Type B pancreatic cell (in vitro differentiated cells): ENCODE measurements at places on chromosomes 7 and 10.

- H3K27ac ChIP-seq = no peak overlapping the region
- H3K36me3 ChIP-seq = peaks cover 11% of the 10 kb centered on the region
- no peaks in the 10 kb centered on the region for H3K27me3 ChIP-seq
- peaks cover 12% of the 10 kb centered on the region for H3K4me1 ChIP-seq
Measured at GRCh38 chr10:11505639-11506038, 105.8 kb downstream of the USP6NL start.

DNA sequence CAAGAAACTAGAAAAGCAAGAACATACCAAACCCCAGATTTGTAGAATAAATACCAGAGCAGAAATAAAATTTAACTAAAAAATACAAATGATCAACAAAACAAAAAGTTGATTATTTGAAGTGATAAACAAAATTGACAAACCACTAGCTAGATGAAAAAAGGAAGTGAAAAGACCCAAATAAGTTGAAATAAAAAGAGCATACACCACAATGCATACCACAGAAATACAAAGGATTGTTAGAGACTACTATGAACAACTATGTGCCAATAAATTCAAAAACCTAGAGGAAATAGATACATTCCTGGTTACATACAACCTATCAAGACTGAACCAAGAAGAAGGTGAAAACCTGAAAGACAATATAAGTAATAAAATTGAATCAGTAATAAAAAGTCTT, 333.4 kb downstream of the SH2D4B start:
- no peaks in the 10 kb centered on the region for H3K27me3 ChIP-seq
- no peak overlapping the region for H3K27ac ChIP-seq
- no peak overlapping the region for H3K4me3 ChIP-seq
- H3K36me3 ChIP-seq = no peaks in the 10 kb centered on the region

DNA sequence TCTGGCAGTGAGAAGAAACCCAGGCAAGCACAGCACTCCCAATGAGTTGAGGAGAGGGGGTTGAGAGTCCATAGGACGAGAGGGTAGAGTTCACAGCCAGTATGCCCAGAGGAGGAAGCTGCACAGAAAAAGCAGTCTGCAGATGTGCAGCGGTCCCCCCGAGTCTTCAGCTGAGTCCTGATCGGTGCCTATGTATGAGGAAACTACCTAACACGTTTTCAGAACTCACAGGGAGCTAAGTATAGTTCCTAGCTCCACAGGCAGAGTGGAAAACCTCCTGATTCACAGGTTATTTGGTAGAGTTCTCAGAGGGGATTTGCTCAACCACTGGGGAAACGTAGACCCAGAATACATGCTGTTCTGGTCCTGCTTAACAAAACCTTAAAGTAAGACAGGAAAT, 271.3 kb upstream of the CNTNAP2 start:
- no peaks in the 10 kb centered on the region for H3K36me3 ChIP-seq
- H3K4me3 ChIP-seq = no peak overlapping the region
- H3K4me1 ChIP-seq = no peaks in the 10 kb centered on the region
- no peak for DNase-seq

GRCh38 chr7:37920849-37921805, 687 bp downstream of the EPDR1 start:
- H3K36me3 ChIP-seq = peaks cover 1% of the 10 kb centered on the region
- peaks cover 17% of the 10 kb centered on the region for H3K4me1 ChIP-seq
- peak overlapping the region; percentile 82 for H3K27ac ChIP-seq
- H3K27me3 ChIP-seq = peaks cover 59% of the 10 kb centered on the region
- peak; percentile 71 for DNase-seq

GRCh38 chr10:71072823-71073210, 139.6 kb upstream of the UNC5B start:
- no peak overlapping the region for H3K27ac ChIP-seq
- no peak overlapping the region for H3K4me3 ChIP-seq
- no peaks in the 10 kb centered on the region for H3K36me3 ChIP-seq
- peaks cover 11% of the 10 kb centered on the region for H3K27me3 ChIP-seq

GRCh38 chr7:96993094-96993865, 12.1 kb upstream of the DLX6 start:
- DNase-seq = no peak
- H3K4me3 ChIP-seq = peak overlapping the region; percentile 63
- H3K4me1 ChIP-seq = peaks cover 48% of the 10 kb centered on the region
- no peak overlapping the region for H3K27ac ChIP-seq
- H3K27me3 ChIP-seq = peaks cover 96% of the 10 kb centered on the region

DNA sequence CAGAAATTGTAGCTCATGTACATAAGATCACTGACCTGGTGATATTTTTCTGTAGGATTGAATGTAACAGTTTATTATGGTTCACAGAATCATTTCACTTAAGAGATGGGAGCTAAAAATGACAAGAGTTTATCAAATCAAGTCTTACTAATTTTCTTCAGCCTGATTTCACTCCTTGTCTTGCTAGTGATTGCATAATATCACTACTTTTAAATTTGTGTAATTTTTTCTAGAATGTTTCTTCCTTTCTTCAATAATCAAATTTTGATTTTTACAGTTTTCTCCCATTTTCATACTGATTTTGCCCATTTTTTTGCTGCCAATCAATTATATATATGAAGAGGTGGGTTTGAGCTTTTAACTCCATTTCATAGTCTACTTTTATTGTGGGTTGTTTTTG, 68.8 kb upstream of the TMEM140 start:
- peaks cover 6% of the 10 kb centered on the region for H3K27me3 ChIP-seq
- H3K36me3 ChIP-seq = no peaks in the 10 kb centered on the region
- no peak for DNase-seq
- no peaks in the 10 kb centered on the region for H3K4me1 ChIP-seq
- H3K27ac ChIP-seq = no peak overlapping the region

GRCh38 chr7:150969475-150969874, 8.6 kb downstream of the KCNH2 start:
- peaks cover 32% of the 10 kb centered on the region for H3K4me1 ChIP-seq
- no peak overlapping the region for H3K4me3 ChIP-seq
- no peak overlapping the region for H3K27ac ChIP-seq

GRCh38 chr7:5296611-5297226, 14.0 kb downstream of the SLC29A4 start:
- peak overlapping the region; percentile 74 for H3K27ac ChIP-seq
- peak overlapping the region; percentile 64 for H3K4me3 ChIP-seq
- H3K36me3 ChIP-seq = peaks cover 23% of the 10 kb centered on the region
- DNase-seq = no peak
- H3K27me3 ChIP-seq = no peaks in the 10 kb centered on the region

DNA sequence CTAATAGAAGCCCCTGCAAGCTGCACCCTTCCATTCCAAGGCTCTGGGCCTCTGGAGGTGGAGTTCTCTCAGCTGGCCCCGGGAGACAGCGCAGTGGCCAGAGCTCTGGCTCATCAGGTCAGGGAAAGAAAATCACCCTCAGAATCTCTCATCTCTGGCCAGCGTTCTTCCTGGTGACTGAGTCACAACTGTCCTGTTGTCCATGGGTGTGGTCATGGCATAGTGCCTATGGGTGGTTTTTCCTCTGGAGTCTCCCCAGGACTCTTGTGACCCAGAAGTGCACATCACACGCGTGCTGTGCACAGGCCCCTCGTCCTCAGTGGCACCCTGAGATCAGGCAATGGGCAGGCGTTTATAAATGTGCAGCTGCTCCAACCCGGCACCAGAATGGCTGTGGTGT, 27.4 kb upstream of the FXYD4 start:
- peaks cover 12% of the 10 kb centered on the region for H3K4me1 ChIP-seq
- no peak overlapping the region for H3K27ac ChIP-seq
- no peaks in the 10 kb centered on the region for H3K36me3 ChIP-seq
- peaks cover 18% of the 10 kb centered on the region for H3K27me3 ChIP-seq
- DNase-seq = no peak

GRCh38 chr7:94394437-94395140, at the start of gene COL1A2:
COL1A2 (plus strand) TSS chr7:94394895; CDS start chr7:94395032, 137 bp downstream.
- H3K4me3 ChIP-seq = peak within 1 kb of the TSS; percentile 94
- peaks cover 9% of the 10 kb centered on the region for H3K36me3 ChIP-seq
- peak within 1 kb of the TSS; percentile 80 for H3K27ac ChIP-seq

GRCh38 chr7:158015403-158016179, 572.0 kb downstream of the PTPRN2 start:
- H3K27ac ChIP-seq = no peak overlapping the region
- no peak overlapping the region for H3K4me3 ChIP-seq
- peak; percentile 55 for DNase-seq
- H3K27me3 ChIP-seq = peaks cover 9% of the 10 kb centered on the region

- peaks cover 6% of the 10 kb centered on the region for H3K27me3 ChIP-seq
- no peak overlapping the region for H3K27ac ChIP-seq
- no peaks in the 10 kb centered on the region for H3K36me3 ChIP-seq
- H3K4me1 ChIP-seq = peaks cover 8% of the 10 kb centered on the region
- DNase-seq = no peak
- no peak overlapping the region for H3K4me3 ChIP-seq
Measured at GRCh38 chr10:27986821-27987220, 12.1 kb downstream of the ODAD2 start.

DNA sequence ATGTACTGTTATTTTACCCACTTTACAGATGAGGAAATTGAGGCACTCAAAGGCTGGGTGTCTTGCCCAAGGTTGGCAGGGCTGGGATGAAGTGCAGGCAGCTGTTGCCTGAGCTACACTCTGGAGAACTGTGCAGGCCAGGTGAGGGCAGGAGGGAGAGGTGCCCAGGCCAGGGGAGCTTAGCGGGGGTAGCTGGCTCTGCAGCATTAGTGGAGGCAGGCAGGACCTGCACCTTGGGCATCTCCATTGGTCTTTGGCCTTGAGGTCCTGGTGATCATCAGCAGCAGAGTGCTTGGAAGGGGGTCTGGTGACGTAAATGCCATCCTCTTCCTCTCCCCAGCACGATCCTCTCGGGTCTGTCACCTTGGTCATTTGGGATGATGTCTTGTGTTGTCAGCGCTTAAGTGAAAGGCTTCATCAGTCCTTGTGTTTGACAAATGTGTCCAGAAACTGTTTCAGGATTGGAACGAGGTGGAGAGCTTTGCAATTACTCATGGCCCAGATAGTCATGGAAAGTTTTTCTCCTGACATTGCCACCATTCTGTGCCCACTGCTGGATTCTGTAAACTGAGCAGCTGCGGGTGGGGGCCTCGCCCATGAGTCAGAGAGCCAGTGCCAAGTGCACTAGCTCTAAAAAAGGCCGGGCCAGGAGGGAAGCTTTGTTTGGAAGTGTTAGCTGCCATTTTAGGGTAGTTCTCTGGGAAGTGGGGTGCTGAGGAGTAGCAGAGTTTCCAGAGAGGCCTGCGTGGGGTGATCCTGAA, 47.6 kb downstream of the TSPAN15 start:
- no peak for DNase-seq
- no peaks in the 10 kb centered on the region for H3K36me3 ChIP-seq
- H3K4me3 ChIP-seq = no peak overlapping the region
- H3K27ac ChIP-seq = no peak overlapping the region
- H3K4me1 ChIP-seq = peaks cover 8% of the 10 kb centered on the region
- H3K27me3 ChIP-seq = no peaks in the 10 kb centered on the region

GRCh38 chr10:78528749-78529204, 495.1 kb downstream of the RPS24 start:
- H3K27me3 ChIP-seq = no peaks in the 10 kb centered on the region
- no peak for DNase-seq
- peak overlapping the region; percentile 15 for H3K27ac ChIP-seq
- H3K4me1 ChIP-seq = peaks cover 12% of the 10 kb centered on the region

GRCh38 chr7:69708857-69709256, 110.6 kb downstream of the AUTS2 start:
- peaks cover 42% of the 10 kb centered on the region for H3K4me1 ChIP-seq
- no peak for DNase-seq
- H3K27ac ChIP-seq = no peak overlapping the region
- no peaks in the 10 kb centered on the region for H3K27me3 ChIP-seq

- DNase-seq = no peak
- H3K36me3 ChIP-seq = no peaks in the 10 kb centered on the region
- H3K27me3 ChIP-seq = peaks cover 15% of the 10 kb centered on the region
- no peak overlapping the region for H3K4me3 ChIP-seq
- H3K4me1 ChIP-seq = no peaks in the 10 kb centered on the region
- H3K27ac ChIP-seq = no peak overlapping the region
Measured at GRCh38 chr10:62554632-62555199, 180.5 kb downstream of the ZNF365 start.

GRCh38 chr10:35324196-35324595, 12.1 kb upstream of the CCNY start:
- peaks cover 5% of the 10 kb centered on the region for H3K4me1 ChIP-seq
- no peak for DNase-seq
- no peak overlapping the region for H3K4me3 ChIP-seq

GRCh38 chr10:4343873-4344272, 482.1 kb upstream of the AKR1E2 start:
- no peaks in the 10 kb centered on the region for H3K27me3 ChIP-seq
- no peak for DNase-seq
- H3K4me1 ChIP-seq = peaks cover 24% of the 10 kb centered on the region
- H3K4me3 ChIP-seq = peak overlapping the region; percentile 8
- H3K27ac ChIP-seq = no peak overlapping the region
- no peaks in the 10 kb centered on the region for H3K36me3 ChIP-seq

GRCh38 chr7:10707519-10707918, 266.2 kb upstream of the PHF14 start:
- H3K4me1 ChIP-seq = no peaks in the 10 kb centered on the region
- no peak for DNase-seq
- no peak overlapping the region for H3K27ac ChIP-seq
- H3K36me3 ChIP-seq = no peaks in the 10 kb centered on the region
- no peak overlapping the region for H3K4me3 ChIP-seq
- H3K27me3 ChIP-seq = no peaks in the 10 kb centered on the region

- peaks cover 15% of the 10 kb centered on the region for H3K36me3 ChIP-seq
- no peak overlapping the region for H3K27ac ChIP-seq
- H3K27me3 ChIP-seq = no peaks in the 10 kb centered on the region
- peaks cover 11% of the 10 kb centered on the region for H3K4me1 ChIP-seq
- no peak overlapping the region for H3K4me3 ChIP-seq
- DNase-seq = no peak
Measured at GRCh38 chr7:84104826-84105225, 89.8 kb downstream of the SEMA3A start.

GRCh38 chr7:141409219-141409618, 142.0 kb upstream of the AGK start:
- DNase-seq = no peak
- peaks cover 22% of the 10 kb centered on the region for H3K27me3 ChIP-seq
- H3K4me3 ChIP-seq = no peak overlapping the region

- no peak overlapping the region for H3K4me3 ChIP-seq
- DNase-seq = no peak
- H3K36me3 ChIP-seq = peaks cover 8% of the 10 kb centered on the region
- no peaks in the 10 kb centered on the region for H3K4me1 ChIP-seq
- H3K27me3 ChIP-seq = no peaks in the 10 kb centered on the region
Measured at GRCh38 chr10:102352066-102352715, 43.3 kb upstream of the NFKB2 start.

GRCh38 chr7:37070471-37070870, 346.2 kb upstream of the AOAH start:
- DNase-seq = no peak
- no peak overlapping the region for H3K27ac ChIP-seq

GRCh38 chr10:130064783-130065182, 45.8 kb downstream of the C10orf143 start:
- peaks cover 16% of the 10 kb centered on the region for H3K27me3 ChIP-seq
- DNase-seq = no peak
- no peaks in the 10 kb centered on the region for H3K4me1 ChIP-seq
- H3K27ac ChIP-seq = no peak overlapping the region

GRCh38 chr10:15169555-15170401, 1.3 kb upstream of the NMT2 start:
- H3K4me1 ChIP-seq = peaks cover 38% of the 10 kb centered on the region
- no peaks in the 10 kb centered on the region for H3K36me3 ChIP-seq
- no peak for DNase-seq
- peak overlapping the region; percentile 37 for H3K4me3 ChIP-seq
